WTC11 (cell line): ENCODE measurements at places on chromosomes 2 and 18. TPM values are rescaled to one million over a fixed set of nuclear protein-coding genes. Genes with fewer than 3 reads are reported as not detected.

Gene FAM161A
- total RNA-seq: 11.0 to 12.4 TPM (median 11.9 TPM) in 3 replicates

Gene UGT1A3
- not detected in 3 replicates for total RNA-seq

- no peaks in the 10 kb centered on the region for H3K36me3 ChIP-seq
- H3K4me3 ChIP-seq: no peak overlapping the region
- no peak for DNase-seq
Observed at GRCh38 chr18:57469884-57470283, 34.7 kb downstream of the ONECUT2 start.

Gene GREB1
- total RNA-seq: 31.9 to 35.7 TPM (median 34.4 TPM) in 3 replicates

Gene HOXD9
- total RNA-seq: not detected in 3 replicates

- H3K4me1 ChIP-seq: no peaks in the 10 kb centered on the region
- no peak overlapping the region for H3K27ac ChIP-seq
- H3K4me3 ChIP-seq: no peak overlapping the region
- DNase-seq: no peak
- no peaks in the 10 kb centered on the region for H3K36me3 ChIP-seq
- no peaks in the 10 kb centered on the region; the same call in 1 of the 2 replicates for H3K27me3 ChIP-seq
Observed at GRCh38 chr2:23513245-23513871, 128.4 kb downstream of the KLHL29 start.

DNA sequence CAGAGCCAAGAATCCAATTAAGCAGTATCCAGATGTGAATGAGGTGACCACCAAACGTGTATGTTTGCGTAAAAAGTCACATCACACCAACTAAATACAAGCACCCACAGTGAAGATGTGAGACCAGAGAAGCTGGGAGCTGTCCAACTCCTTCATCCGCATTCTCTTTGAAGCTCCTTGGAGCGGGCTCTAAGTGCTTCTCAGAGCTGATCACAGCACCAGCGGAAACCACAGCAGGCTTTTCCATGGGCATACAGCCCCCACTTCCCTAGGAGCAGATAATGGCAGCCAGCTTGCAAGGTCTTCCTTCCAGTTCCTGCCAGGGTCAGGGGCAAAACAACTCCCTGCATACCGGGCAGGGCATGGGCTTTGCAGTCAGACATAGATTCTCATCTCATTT, 36.4 kb downstream of the REEP1 start:
- peaks cover 17% of the 10 kb centered on the region for H3K4me1 ChIP-seq
- no peaks in the 10 kb centered on the region for H3K36me3 ChIP-seq
- H3K27ac ChIP-seq: no peak overlapping the region
- H3K4me3 ChIP-seq: no peak overlapping the region

DNA sequence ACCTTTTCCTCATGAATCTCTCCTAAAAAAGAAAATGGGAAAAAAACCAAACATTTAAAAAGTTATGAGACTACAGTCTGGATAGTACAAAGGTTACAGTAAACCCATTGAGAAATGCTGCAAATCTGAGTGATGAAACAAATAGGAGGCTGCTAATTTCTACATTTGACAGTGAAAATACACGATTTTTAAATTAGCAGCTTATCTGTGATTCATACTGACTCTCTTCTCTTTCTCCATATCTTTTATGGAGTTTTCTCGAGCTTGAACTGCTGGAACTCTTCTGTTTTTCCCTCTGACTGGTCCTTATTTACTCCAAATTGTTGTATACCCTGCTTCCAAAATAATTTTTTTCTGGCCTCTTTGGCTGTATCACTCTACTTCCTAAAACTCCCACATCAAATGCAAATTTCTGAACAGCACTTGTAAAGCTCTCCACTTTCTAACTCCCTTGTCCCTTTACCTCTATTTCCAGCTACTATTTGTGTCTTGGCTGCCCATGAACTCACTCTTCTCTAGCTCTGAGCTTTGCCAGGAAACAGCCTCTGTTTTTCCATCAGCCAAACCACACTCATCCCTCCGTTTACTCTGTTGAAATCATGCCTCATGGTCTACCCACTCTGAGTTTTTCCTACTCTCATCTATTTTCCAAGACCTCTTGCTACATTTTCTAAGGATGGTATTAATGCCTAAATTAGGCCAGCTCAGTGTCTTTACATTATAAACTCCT, 73.7 kb downstream of the RBMS1 start:
- peaks cover 35% of the 10 kb centered on the region for H3K4me1 ChIP-seq
- H3K36me3 ChIP-seq: peaks cover 7% of the 10 kb centered on the region
- no peaks in the 10 kb centered on the region for H3K27me3 ChIP-seq
- DNase-seq: no peak
- peak overlapping the region; percentile 16 for H3K27ac ChIP-seq
- H3K4me3 ChIP-seq: no peak overlapping the region

Gene TBR1
- total RNA-seq: not detected in 3 replicates

- no peak for DNase-seq
- H3K4me3 ChIP-seq: no peak overlapping the region
- H3K36me3 ChIP-seq: no peaks in the 10 kb centered on the region
- H3K4me1 ChIP-seq: peaks cover 15% of the 10 kb centered on the region
- no peak overlapping the region for H3K27ac ChIP-seq
- H3K27me3 ChIP-seq: no peaks in the 10 kb centered on the region
Observed at GRCh38 chr2:62660087-62660486, 45.4 kb upstream of the EHBP1 start.

DNA sequence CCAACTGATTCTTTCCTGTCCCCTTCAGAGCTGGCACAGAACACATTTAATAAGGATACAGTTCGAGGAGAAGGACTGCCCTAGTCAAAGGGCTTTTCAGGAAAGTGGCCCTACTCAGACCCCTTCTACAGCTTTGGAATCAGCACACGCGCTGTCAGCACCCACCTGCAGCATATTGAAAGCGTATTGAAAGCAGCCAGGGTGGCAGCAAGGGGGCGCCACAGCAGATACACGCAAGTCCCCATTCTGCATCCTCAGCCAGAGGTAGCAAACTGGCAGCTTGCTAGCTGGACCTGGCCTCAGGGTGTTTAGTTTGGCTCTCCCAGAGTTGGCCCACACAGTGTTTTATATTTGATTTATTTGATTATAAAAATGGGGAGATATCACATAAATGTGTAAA, 101.0 kb upstream of the NT5C1B start:
- no peak overlapping the region for H3K27ac ChIP-seq
- peaks cover 5% of the 10 kb centered on the region for H3K27me3 ChIP-seq
- no peak overlapping the region for H3K4me3 ChIP-seq
- H3K36me3 ChIP-seq: no peaks in the 10 kb centered on the region

Gene ZNF24
- total RNA-seq: 56.9 to 59.0 TPM (median 58.3 TPM) in 3 replicates

Gene PTPRN
- total RNA-seq: 3.8 to 5.7 TPM (median 5.2 TPM) in 3 replicates

- no peak for DNase-seq
- no peak within 1 kb of the TSS for H3K4me3 ChIP-seq
- no peaks in the 10 kb centered on the region for H3K36me3 ChIP-seq
- H3K4me1 ChIP-seq: no peaks in the 10 kb centered on the region
Observed at GRCh38 chr2:233013027-233013461, at the start of gene NGEF. Gene NGEF, minus strand, starts transcription at chr2:233013256. Its CDS starts 38,366 bp downstream, at chr2:232974890.

Gene SP140L
- 2.7 to 3.8 TPM (median 3.2 TPM) in 3 replicates for total RNA-seq

GRCh38 chr2:197144183-197144582, 166.4 kb downstream of the ANKRD44 start:
- no peak overlapping the region for H3K4me3 ChIP-seq
- H3K27me3 ChIP-seq: no peaks in the 10 kb centered on the region
- no peak for DNase-seq
- no peaks in the 10 kb centered on the region for H3K4me1 ChIP-seq
- H3K27ac ChIP-seq: no peak overlapping the region
- H3K36me3 ChIP-seq: no peaks in the 10 kb centered on the region

DNA sequence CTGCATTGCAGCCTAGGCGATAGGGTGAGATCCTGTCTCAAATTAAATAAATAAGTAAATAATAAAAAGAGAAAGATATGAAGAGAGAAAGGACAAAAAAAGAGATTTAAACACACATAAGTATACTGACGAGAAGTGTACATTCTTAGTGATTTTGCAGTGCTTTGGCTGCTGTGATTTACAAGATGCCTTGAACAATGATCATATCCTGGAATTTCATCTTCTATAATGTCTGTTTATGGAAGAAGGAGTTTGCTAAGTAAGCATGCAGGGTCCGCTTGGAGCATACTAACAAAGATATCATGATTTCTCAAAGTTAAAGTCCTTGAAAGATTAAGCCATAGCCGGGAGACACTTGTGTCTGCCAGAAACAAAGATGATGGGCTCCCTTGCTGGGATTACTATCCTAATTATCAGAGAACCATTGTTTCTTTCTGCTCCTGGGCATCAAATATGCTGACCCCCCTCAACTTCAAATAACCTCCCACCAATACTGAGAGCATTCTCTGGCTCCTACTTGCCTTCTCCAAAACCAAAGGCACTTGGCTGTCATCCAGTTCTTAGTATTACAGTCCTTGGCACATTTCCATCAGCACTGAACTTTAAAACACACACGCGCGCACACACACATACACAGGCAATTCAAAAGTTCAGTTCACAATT, 47.5 kb upstream of the STAM2 start:
- H3K27ac ChIP-seq: no peak overlapping the region
- no peaks in the 10 kb centered on the region for H3K4me1 ChIP-seq
- H3K27me3 ChIP-seq: no peaks in the 10 kb centered on the region
- H3K4me3 ChIP-seq: no peak overlapping the region
- no peaks in the 10 kb centered on the region for H3K36me3 ChIP-seq
- no peak for DNase-seq

Gene TXNDC2
- total RNA-seq: 0.09 to 0.26 TPM (median 0.14 TPM) in 3 replicates

Gene GATA6
- 0.15 to 0.21 TPM (median 0.18 TPM) in 3 replicates for total RNA-seq

GRCh38 chr18:76394780-76395476, 100.1 kb downstream of the ZNF516 start:
- H3K27me3 ChIP-seq: no peaks in the 10 kb centered on the region
- H3K4me3 ChIP-seq: no peak overlapping the region
- no peak for DNase-seq

DNA sequence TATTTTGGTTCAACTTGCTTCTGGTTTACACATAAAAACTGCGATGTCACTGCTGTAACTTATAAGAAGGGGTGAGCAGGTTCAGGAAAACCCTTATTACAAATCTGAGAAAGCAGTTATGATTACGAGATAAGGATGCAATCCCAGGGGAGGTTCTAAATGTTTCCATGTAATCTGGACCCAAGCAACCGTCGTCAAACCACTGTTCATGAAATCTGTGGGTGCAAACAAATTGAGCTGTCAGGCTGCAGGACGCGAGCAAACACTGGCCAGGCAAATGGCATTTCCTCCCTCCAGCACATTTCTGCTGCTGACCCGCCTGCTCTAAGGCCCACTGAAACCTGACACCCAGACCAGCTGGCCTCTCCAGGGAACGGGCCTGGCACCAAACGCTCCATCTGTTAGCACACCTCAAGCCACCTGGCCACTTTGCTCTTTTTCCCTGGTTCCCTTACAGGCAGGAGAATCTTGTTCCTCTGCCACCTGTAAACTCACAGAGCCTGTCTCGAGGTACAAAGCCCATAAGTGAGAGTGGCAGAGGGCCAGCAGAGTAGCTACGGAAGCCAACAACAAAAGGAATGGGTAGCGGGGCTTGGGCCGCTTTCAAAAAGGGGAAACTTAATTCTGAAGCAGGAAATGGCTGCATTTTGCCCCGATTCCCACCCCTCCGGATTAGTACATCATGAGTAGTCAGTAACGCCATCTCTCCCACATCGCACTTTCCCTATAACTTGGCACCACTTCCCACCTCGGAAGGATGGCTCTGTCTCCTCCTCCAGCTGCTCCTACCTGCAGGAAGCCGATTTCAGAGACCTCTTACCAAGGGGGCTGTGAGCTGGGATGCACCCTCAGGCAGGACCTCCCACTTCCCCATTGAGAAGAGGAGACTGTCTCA, 26.5 kb downstream of the CRACDL start:
- H3K4me3 ChIP-seq: peak overlapping the region; percentile 16; the same call in 1 of the 2 replicates
- no peaks in the 10 kb centered on the region for H3K27me3 ChIP-seq
- H3K4me1 ChIP-seq: peaks cover 37% of the 10 kb centered on the region
- H3K27ac ChIP-seq: peak overlapping the region; percentile 93
- DNase-seq: peak; percentile 77
- no peaks in the 10 kb centered on the region for H3K36me3 ChIP-seq
